H9 (cell line): ENCODE measurements at places on chromosomes 3 and 15. TPM values are rescaled to one million over a fixed set of nuclear protein-coding genes. Genes with fewer than 3 reads are reported as not detected.

- no peak for DNase-seq
Observed at GRCh38 chr15:101440846-101441590, 48.5 kb downstream of the PCSK6 start.

DNA sequence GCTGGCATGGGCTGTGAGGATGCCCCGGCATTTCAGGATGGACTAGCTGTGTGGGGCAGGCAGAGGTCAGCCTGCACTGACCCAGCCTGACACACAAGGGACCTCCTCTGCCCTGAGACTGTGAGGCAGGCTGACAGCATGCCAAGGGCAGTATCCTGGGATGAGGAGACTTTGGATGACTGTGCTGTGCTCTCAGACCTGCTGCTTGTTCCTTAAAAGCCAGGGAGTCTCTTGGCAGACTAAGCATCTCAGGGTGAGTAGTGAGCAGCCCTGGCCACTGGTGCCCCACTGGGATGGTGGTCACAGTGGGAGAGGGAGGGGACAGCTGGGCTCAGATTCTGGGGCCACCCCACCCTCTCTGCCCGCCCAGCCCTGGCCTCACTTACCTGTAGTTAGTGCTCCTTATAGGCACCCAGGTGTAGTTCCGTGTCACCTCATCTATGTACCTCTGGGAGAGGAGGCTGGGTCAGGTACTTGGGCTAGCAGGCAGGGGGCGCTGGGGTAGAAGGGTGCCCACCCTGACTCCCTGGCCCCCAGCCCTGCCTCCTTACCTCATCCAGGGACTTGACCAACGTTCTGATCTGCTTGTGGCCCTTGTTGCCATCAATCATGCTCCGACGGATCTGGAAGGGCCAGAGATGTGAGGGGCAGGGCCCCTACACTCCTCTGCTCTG, 16.1 kb upstream of the TMEM115 start:
- DNase-seq, result peak; percentile 54

GRCh38 chr3:61686228-61686648, 124.9 kb downstream of the PTPRG start:
- DNase-seq, result no peak

- no peak for DNase-seq
Observed at GRCh38 chr15:73632670-73633058, 525 bp downstream of the NPTN start.

GRCh38 chr3:184725176-184725719, 13.4 kb upstream of the MAGEF1 start:
- no peak for DNase-seq

DNA sequence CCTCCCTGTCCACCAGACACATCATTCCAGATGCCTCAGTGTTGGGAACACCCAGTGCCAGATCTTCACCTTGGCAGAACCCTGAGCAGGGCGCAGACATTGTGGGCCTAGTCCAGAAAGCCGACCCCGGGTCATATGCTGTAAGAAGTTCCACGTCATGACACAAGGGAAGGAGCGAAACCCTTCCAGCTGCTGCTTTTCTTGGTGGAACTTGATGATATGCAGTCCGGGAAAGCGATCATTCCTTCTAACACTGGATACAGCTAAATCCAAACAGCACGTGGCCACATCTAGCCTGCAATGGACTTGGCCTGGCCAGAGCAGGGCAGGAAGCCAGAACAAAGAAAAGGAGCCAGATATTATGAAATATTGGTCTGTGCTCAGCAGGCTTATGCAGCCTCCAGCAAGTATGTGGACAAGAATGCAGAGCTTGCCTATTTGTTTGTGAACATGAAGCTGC, 22.0 kb downstream of the GASK1A start:
- no peak for DNase-seq

GRCh38 chr15:35630532-35630931, 84.6 kb upstream of the DPH6 start:
- no peak for DNase-seq

PRR20G gene
- total RNA-seq, result 0.26 and 0.35 TPM in 2 replicates

GOLGA8S gene
- 0.07 TPM in 2 replicates for total RNA-seq
